NCI-H2029 (cell line): ENCODE measurements at places on chromosomes 6 and 20.

DNA sequence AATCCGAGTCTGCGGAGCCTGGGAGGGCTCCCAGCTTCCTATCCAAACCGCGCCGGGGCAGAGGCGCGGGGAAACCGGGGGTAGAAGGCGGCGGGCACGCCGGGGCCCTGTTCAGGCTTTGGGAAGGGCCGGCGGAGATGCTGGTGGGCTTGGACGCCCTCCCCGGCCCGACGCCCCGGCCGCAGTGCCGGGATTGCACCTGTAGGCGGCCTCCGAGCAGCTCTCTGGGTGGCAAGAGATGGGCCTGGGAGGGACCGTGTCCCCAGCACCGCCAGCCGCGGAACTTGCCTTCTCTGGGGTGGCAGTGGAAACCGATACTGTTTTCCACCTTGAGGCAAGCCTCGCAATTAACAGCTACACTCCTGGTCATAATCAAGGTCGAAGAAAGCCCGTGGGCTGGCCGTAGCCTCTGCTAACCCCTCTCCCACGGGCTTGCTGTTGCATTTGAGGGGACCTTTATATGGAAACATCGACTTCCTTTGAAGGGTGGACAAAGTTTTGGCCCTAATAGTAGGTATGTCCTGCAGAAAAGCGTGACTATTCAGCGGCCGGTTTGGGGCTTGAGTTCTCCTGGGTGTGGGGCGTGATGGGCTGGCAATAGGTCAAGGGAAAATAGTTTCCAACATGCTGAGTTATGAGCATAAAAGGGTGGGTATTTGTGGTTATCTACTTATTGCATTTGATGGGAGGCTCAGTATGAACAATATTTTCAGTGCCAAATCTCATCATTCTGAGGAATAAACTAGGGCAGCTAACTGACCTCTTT is 1.1 kb upstream of the JAG1 start:
- peak; percentile 50 for DNase-seq

GRCh38 chr6:111113336-111114086 is 26.2 kb downstream of the SLC16A10 start:
- no peak for DNase-seq

- DNase-seq: peak; percentile 42
These were observed 198.3 kb downstream of the JARID2 start for GRCh38 chr6:15444081-15444731.

DNA sequence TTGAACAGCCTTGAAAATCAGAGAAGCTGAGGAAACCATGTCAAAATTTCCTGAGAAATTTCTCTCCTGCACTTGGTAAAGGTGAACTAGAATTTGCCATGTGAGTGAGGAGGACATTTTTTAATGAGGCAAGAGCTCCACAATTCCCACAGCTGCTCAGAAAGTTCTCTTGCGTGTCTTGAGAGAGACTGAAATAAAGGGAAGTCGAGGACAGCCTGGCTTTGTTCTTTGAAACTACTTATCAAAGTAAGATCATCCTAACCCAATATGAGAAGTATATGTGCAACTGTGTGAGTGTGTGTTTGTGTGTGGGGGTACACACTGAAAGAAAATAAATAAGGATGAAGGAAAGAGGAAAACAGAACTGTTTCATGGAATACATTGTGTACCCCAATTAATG is 163.4 kb downstream of the SLC24A3 start:
- no peak for DNase-seq

GRCh38 chr20:34165018-34165619 is 53.1 kb upstream of the EIF2S2 start:
- no peak for DNase-seq

- DNase-seq: no peak
These were observed 224.2 kb downstream of the ARHGAP18 start for GRCh38 chr6:129485746-129486145.

DNA sequence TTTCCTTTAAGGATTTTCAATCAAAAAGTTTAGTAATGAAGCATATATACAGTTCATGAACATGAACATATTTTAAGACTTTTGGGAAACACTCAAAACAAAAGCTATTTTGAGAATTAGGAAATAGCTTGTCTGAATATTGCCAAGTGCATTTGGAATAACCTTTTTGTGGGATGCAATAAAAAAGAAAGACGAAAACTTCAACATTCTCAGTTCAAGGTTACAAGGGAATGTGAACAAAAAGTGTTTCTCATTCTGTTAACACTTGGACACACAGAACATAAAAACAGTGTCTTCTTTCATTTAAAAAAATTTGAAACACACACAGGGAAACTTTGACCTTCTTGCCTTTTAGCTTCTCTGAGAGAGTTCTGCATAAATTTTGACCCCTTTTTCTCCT is 72.7 kb upstream of the TCF21 start:
- no peak for DNase-seq

DNA sequence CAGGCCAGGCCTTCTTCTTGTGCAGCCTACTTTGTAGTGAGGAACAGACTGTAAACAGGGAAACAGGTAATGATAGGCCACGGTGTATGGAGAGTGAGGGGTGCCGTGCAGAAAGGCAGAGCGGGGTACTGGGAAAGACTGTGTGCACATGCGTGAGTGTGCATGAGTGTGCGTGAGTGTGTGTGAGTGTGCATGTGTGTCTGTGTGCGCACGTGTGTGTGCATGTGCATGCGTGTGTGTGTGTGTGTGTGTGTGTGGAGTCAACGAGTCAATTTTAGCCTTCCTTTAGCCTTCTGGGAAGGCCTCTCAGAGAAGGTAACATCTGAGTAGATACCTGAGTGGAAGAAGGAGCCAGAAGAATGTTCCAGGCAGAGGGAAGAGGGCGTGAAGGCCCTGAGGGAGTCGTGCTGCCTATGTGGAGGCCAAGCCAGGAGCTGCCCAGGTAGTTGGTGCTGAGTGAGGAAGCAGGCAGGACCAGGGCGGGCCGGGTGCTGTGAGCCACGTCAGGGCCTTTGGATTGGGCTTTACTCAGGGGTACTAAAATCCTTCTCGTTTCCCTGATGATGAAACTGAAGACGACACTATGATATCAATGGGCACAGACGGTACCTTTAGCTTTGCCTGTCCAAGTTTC is 6.3 kb downstream of the APCDD1L start:
- no peak for DNase-seq

- DNase-seq: no peak
These were observed 9.4 kb upstream of the ANGPT4 start for GRCh38 chr20:925516-925915.

DNA sequence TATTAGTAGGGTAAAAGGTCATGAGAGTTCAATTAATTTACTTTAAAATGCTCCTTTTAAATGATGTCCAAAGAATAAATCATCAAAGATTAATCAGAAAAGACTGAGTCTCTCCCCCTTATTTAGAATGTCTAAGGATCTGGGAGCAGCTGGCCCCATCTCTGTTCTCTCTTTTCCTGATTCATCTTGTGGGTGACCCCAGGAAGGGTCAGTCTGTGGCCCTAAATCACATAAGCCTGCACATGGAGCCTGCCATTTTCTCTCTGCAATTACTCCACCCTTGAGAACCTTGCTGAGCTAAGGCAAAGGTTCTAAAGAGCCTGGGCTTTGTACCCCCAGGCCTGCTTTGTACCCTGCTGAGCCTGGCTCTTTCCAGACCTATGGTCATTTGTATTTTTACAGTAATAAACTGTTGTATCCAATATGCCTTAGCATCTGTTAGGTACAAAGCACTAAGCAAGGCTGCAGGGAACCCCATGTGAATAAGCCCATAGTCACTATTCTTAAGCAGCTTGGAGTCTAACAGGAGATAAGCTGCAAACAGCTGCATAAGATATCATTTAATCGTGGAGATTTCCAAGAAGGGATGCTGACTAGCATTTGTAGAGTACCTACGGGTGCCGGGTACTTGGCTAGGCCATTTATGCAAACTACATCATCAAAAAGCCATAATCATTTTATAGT is 431.0 kb upstream of the MARCKS start:
- DNase-seq: no peak
